GM12891 (cell line): ENCODE measurements at places on chromosomes 6 and 20.

GRCh38 chr6:82211326-82211725 lies 36.2 kb downstream of the IBTK start:
- no peak for DNase-seq

DNA sequence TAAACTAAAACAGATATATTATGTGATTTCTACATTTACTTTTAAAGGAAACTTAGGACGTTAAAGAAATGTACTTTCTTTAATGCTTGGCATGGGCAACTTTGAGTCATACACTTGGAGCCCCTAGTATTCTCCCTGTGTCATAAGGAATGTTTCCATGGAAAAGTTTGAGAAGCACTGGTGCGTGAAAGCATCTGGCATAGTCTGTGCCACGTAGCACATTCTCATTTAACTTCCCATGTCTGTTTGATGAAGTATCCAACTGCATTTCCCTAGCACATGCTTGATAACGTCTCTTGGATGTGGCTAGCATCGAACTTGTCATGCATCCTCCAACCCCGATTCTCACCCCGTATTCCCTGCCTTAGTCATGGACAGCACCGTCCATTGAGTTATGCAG lies 172.0 kb downstream of the TBC1D7 start:
- no peak for DNase-seq

DNA sequence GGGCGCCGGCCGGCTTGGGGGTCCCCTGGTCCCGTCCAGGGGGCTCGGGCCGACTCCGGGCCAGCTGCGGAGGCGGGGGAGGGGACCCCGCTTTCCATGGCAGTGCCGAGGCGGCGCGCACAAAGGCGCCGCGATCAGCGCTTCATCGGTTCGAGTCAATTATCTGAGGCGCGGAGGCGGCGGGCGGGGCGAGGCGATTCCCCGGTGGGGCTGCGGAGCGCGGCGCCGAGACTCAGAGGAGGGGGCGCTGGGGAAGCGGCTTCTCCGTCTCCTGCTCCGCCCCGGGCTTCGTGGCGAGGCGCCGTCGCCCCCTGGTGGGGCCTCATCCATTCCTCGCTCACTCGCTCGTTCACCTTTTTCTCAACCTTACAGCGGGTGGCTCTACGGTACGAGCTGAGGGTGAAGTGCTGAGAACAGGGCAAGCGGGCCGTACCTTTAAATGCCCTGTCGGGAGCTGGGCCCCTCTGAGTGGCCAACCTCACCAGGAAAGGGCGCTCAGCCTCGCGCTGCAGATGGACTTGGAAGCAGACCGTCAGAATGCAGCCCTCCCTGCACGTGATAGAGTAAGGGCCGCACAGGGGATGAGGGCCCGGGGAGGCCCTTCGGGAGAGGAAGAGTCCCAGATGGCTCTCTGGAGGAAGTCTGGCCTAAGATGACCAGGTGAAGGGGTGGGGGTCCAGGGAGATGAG lies 39.9 kb downstream of the SLC52A3 start:
- DNase-seq: peak; percentile 63

- no peak for DNase-seq
These were observed 81.2 kb downstream of the ASXL1 start for GRCh38 chr20:32439132-32439829.
